ENCODE measurements at places on chromosomes 7 and 10.
A peak's percentile ranks its signal among the peaks of the same experiment; 100 is the strongest.

GRCh38 chr7:52609511-52609910 lies 425.9 kb upstream of the POM121L12 start:
- no peak for DNase-seq

DNA sequence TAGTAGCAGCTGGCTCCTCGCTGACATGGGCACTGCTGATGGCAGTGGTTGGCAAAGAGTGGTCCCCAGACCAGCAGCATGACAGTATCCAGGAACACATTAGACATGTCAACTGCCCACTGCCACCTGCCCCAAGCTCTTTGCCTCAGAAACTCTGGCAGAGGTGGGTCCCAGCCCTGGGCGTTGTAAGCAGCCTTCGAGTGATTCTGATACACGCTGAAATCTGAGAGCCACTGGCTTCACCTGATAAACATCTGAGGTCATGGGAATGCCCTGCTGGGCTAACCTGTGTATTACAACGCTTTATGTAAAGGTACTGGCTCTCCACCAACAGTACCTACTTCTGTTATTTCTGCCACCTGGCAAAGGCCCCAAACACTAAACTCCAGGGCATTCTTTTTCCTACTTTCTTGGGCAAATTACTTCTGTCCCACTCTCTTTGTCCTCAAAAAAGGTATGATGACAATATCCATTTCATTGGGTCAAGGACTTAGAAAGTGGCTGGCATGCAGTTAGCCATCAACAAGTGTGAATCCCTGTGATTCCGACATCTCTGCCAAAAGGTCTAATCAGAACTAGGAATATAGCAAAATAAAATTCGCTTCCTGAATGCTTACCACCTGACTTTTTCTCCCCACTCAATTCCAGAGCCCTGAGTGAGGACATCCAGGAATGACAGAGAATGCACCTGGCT lies 9.2 kb downstream of the SGMS1 start:
- no peak for DNase-seq

GRCh38 chr10:1377740-1378397 lies 321.7 kb downstream of the WDR37 start:
- peak; percentile 38 for DNase-seq

GRCh38 chr7:51075681-51076580 lies 240.7 kb downstream of the COBL start:
- DNase-seq = no peak

GRCh38 chr10:58570979-58571378 lies 58.3 kb downstream of the BICC1 start:
- DNase-seq = no peak

DNA sequence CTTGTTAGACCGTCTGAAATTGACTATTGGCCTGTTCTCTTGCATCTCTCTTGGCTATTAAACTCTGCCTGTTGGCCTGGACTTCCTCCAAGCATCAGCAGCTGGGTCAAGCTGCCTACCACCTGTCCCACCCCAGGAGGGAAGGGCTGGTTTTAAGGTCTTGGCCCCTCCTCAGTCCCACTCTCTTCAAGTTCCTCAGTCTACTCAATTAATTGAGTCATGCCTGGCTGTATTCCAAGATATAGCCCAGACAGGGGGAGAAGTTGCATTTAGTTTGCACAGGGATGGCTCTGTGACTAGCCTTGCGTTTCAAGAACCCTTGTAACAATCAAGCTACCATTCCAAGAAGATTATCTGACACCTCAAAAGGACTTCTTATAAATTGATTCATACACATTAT lies 113.8 kb upstream of the GLI3 start:
- DNase-seq = no peak

Measured in left forelimb (tissue), 1 donor.